ENCODE measurements at places on chromosomes 2 and 18.

DNA sequence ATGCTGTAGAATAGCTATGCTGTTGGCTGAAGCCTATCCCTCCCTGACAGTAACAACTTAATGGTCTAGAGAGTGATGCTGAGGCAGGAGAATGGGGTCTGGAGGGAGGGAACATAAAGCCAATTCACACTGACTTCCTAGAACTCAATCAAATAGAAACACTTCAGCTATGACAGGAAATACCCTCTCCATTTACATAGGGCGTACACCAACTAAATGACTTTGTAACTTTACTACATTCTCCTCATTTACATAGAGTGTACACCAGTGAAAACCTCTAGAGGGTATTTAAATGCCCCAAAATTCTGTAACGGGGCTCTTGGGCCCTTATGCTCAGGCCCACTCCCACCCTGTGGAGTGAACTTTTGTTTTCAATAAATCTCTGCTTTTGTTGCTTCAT lies 41.5 kb downstream of the YPEL5 start:
- no peak for DNase-seq

DNA sequence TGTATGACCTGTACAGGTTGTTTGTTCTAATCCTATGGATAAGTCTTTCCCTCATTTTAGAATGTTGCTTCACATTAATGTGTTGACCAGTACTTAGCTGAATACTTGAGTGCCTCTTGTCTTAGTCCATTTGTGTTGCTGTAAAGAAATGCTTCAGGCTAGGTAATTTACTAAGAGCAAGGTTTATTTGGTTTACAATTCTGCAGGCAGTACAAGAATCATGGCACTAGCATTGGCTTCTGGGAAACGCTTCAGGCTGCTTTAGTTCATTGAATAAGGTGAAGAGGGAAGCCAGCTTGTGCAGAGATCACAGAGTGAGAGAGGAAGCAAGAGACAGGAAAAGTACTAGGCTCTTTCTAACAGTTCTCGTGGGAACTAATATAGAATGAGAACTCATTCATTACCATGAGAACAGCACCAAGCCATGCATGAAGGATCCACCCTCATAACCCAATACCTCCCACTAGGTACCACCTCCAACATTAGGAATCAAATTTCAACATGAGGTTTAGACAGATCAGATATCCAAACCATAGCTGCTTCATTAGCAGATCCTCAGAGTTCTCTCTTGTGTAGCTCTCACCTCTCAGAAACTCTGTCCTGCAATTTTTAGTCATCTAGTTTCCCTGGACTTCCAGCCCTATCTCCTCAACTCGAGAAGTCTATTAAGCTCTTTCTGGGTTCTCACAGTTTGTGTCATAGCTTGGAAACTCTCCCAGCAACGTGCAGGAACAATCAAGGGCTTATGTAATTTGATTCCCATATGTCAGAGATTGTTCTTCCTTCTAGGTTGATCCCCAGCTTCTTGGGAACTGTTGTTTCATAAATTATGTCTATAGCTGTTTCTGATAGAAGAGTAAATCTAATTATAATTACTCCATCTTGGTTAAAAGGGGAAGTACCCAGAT lies 2082.3 kb upstream of the CELF4 start:
- DNase-seq = peak; percentile 32

DNA sequence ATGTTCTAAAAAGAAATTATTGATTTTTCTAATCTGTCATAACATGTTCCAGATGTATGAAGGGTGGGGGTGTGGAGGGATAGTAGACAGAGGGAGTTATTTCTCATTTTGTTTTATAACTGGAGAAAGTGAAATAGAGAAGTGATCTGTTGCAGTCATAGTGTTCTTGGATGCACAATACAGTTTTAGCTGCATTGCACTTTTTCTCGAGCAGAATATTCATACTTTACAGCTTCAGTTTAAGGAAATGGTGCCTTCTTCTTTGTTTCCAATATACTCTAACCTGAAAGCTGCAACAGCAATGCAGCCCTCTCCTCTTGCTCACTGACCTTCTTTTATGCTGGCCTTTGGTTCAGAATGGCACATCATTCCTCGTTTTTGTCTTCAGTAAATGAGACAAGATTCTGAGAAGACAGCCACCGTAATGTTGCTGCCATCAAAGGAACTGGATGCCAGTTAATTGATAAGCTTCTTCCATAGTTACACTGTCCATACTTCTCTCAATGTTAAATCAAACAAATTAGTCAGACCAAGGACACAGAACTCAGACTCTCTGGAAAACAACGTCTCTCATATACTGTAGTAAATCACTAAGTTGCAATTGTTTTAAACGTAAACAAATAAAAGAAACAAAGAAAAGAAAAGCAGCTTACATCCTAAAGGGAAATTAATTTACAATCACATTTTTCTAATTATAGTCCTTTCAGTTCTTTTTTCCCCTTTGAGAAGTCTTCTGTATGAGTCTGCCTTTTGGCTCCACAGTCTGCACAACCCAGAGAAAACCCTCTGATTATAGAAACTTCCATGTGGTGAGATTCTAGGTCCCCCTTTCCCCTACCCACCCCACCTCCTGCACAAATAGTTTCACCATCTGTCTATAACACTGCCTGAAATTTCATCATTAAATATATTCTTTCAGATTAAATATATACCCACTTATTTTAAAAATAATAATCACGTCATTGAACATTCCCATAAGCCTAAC lies 97.4 kb upstream of the UGP2 start:
- no peak for DNase-seq

- no peak for DNase-seq
These were observed 178.8 kb upstream of the TWIST2 start for GRCh38 chr2:238669046-238669445.

- no peak for DNase-seq
These were observed 102.0 kb upstream of the EFEMP1 start for GRCh38 chr2:56025469-56026193.

- DNase-seq = no peak
These were observed 94.6 kb downstream of the NYAP2 start for GRCh38 chr2:225494100-225494459.

DNA sequence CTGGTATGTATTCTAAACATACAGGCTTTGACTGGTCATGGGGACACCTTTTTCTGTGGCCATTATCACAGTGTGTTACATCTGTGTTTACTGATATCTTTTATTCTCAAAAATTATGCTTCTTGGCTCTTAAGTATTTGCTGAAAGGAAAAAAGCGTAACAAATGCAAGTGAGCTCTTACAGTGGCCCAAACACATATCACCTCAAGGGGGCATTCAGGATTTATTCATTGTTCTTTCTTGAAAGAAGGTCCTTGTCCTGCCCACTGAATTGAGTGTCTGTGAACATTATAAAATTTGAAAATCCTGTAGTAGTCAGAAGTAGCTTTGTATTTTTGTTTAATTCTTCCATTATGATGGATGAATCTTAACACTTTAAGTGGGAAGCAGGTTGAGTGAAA lies 454.5 kb downstream of the XIRP2 start:
- DNase-seq = no peak

GRCh38 chr2:176380341-176380740 lies 111.1 kb downstream of the MTX2 start:
- DNase-seq = no peak

GRCh38 chr2:159516241-159516758 lies 100.0 kb downstream of the BAZ2B start:
- DNase-seq = peak; percentile 47

DNA sequence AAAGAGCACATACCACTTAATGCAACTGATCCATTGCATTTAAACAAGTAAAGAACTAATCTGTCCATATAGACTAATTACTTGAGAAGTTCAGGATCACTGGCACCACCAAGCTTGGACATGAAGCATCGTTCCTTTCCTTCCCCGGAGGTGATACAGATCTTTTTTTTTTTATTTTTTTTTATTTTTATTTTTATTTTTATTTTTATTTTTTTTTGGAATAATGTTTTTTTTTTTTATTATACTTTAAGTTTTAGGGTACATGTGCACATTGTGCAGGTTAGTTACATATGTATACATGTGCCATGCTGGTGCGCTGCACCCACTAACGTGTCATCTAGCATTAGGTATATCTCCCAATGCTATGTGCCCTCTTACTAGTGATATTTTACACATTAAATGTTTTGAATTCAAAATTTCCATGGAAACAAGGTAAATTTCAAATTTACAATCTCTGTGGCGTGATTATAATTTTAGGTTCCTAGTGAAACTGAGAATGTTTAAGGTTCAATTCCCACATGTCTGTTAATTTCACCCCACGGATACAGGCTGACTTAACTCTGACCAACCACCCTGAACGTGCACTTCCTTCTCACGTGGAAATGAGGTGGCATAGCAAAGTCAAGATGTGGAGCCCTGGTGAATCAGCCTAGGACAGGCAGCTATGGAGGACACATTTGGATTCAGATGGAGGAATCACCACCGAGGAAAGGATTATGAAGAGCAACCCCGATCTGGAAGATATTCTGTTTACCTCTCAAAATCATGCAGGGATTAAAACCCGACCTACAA lies 101.6 kb upstream of the THOC1 start:
- no peak for DNase-seq

DNA sequence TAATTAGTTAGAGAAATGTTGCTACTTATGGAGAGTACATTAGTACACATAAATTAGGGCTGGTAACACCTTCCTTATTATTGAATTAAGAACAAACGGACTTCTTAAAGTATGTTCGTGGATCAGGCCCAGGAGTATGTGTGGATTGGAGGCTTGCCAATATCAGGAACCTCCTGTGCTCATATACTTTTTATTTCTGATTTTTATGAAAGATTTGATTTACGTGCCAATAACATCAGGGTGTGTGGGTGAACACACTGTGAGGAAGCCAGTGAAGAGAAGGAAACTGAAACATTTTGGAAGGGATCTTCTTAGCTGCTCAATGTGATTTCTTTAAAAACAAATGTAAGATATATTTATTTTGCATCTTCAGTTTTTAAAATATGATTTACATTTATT lies 113.0 kb downstream of the EFEMP1 start:
- DNase-seq = no peak

GRCh38 chr2:1626271-1626681 lies 118.0 kb downstream of the PXDN start:
- DNase-seq = no peak

GRCh38 chr2:217802876-217803652 lies 199.7 kb downstream of the TNS1 start:
- no peak for DNase-seq

GRCh38 chr2:120825370-120826259 lies 89.9 kb downstream of the GLI2 start:
- DNase-seq = peak; percentile 32

DNA sequence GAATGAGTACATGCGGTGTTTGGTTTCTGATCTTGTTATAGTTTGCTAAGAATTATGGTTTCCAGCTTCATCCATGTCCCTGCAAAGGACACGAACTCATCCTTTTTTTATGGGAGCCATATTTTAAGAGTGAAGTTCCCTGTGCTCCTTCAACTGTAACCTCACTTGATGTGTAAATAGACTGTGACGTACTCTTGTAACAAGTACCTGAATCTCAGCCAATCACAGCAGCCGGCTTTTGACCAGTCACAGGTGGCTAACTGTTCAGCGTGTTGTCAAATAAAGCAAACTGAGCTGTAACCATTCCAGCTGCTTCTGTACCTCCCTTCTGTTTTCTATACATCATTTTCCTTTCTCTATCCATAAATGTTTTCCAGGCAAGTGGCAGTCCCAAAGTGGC lies 774.3 kb upstream of the HS6ST1 start:
- no peak for DNase-seq

- no peak for DNase-seq
These were observed 406.3 kb upstream of the TRIB2 start for GRCh38 chr2:12310399-12310798.

DNA sequence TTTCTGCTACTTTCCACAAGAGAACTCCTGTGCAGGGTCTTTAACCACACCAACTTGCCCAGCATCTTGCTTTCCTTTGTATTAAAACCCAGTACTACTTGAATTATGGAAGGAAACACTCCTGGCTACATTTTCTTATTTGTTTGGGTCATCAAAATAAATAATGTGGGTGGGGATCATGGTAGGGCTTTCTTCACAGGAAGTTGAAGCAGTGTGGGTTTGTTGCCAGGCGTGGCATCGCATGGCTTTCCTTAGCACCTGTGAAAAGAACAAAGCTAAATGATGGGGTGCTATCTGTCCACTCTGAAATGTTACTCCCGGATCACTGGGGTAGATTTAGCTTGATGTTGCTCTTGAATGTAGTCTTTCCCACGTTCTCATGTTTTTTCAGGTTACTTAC lies 18.7 kb downstream of the ARHGAP25 start:
- DNase-seq = no peak

DNA sequence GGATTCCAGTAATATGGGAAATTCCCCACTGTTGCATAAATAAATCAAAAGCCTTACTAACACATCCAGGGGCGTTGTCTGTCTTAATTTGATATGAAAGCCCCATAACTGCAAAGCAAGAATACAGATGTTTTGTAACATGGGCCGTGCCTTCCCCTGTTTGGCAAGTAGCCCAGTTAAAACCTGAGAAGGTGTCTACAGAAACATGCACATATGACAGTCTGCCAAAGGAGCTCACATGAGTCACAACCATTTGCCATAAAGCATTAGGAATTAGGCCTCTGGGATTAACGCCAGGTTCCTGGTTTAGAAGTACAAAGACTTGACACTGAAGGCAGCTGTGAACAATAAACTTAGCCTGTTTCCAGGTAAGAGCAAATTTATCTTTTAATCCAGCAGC lies 43.1 kb upstream of the LONRF2 start:
- DNase-seq = peak; percentile 81

DNA sequence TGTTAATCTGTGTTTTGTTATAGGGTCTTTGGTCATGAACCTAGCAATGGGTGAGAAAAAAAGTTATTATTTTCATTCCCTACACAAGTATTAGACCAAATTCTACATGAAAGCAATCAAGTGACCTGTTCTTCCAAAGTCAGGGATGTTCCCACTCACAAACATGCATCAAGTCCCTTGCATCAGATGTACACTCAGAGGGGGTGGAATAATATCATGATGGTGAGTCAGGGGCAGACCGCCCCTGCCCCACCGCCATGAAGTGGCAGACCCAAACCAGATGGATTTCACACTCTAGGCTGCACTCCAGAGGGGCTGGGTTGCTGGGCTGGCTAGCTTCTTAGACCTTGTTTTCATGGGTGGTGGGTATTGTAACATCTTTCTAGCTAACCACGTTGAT lies 91.4 kb downstream of the ACAA2 start:
- DNase-seq = no peak

DNA sequence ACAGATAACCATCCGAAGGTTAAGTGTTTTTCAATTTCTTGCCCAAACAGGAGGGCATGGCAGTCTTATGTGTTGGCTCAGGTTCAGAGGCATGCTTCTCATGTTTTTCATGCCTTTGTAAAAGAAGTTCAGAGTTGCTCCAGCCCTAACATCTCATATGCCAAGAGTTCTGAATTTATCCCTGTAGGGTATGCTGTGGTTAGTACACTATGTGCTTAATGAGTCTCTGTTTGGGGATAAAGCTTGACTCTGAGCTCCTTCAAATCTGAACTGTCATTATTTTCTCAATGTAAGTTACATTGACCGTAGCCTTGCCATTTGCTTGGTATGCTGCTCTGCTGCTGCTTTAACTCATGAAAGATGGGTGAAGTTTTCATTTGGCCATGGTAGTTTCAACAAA lies 67.9 kb upstream of the PNPT1 start:
- no peak for DNase-seq

GRCh38 chr2:220789961-220790360 lies 782.1 kb downstream of the EPHA4 start:
- DNase-seq = no peak

- DNase-seq = no peak
These were observed 79.6 kb downstream of the EFEMP1 start for GRCh38 chr2:55843994-55844345.
